Epithelial cell of alveolus of lung (primary cell): ENCODE measurements at places on chromosomes 6 and 20. TPM values are rescaled to one million over a fixed set of nuclear protein-coding genes. Genes with fewer than 3 reads are reported as not detected.

The C6orf89 gene
- total RNA-seq = 52.1 and 57.2 TPM in 2 replicates

The C6orf132 gene
- 1.5 and 3.9 TPM in 2 replicates for total RNA-seq

The DPPA5 gene
- not detected in 2 replicates for total RNA-seq

The GFRAL gene
- total RNA-seq = not detected in 2 replicates

The GGTLC1 gene
- not detected in 2 replicates for total RNA-seq

The BHLHE23 gene
- total RNA-seq = not detected in 2 replicates

The POM121L2 gene
- total RNA-seq = not detected in 2 replicates

The HTR1E gene
- total RNA-seq = not detected in 2 replicates

The CENPQ gene
- total RNA-seq = 6.3 and 9.2 TPM in 2 replicates

The ARMH2 gene
- not detected in 2 replicates for total RNA-seq

The KIF6 gene
- under 0.01 and 0.32 TPM in 2 replicates for total RNA-seq

The ZBTB46 gene
- 3.7 TPM in 2 replicates for total RNA-seq

The MCHR2 gene
- total RNA-seq = not detected in 2 replicates

The BCAS4 gene
- 1.4 and 24.6 TPM in 2 replicates for total RNA-seq

The RPS10 gene
- 3,746 and 5,516 TPM in 2 replicates for total RNA-seq

The BPI gene
- total RNA-seq = 0.13 and 3.2 TPM in 2 replicates

The EYS gene
- total RNA-seq = not detected in 2 replicates

The LAMA2 gene
- 28.3 and 54.9 TPM in 2 replicates for total RNA-seq

The OR2B6 gene
- total RNA-seq = not detected in 2 replicates

The EPHA7 gene
- 1.2 and 1.4 TPM in 2 replicates for total RNA-seq

The NRSN1 gene
- total RNA-seq = not detected in 2 replicates

The CD24 gene
- total RNA-seq = 6.5 and 32.8 TPM in 2 replicates

The MAS1 gene
- total RNA-seq = not detected in 2 replicates

The ULBP2 gene
- 0.24 and 4.4 TPM in 2 replicates for total RNA-seq

The FBXO30 gene
- 8.0 and 13.4 TPM in 2 replicates for total RNA-seq

The TRIM10 gene
- not detected in 2 replicates for total RNA-seq

The MEI4 gene
- not detected in 2 replicates for total RNA-seq

The SYTL3 gene
- total RNA-seq = 1.3 and 1.4 TPM in 2 replicates

The ATP5F1E gene
- 14.8 and 31.4 TPM in 2 replicates for total RNA-seq

The ALDH8A1 gene
- 0.26 and 0.32 TPM in 2 replicates for total RNA-seq

The TBX18 gene
- 2.7 and 7.0 TPM in 2 replicates for total RNA-seq

The SLC35F1 gene
- total RNA-seq = under 0.01 TPM in 1 of 2 replicates, not detected in the other

The CEBPB gene
- 101 and 226 TPM in 2 replicates for total RNA-seq

The ZNF391 gene
- 0.91 and 3.3 TPM in 2 replicates for total RNA-seq

The CST7 gene
- total RNA-seq = not detected in 2 replicates

The PRSS35 gene
- total RNA-seq = 1.6 and 3.7 TPM in 2 replicates

The ANGPT4 gene
- total RNA-seq = not detected in 2 replicates

The SLC4A11 gene
- 0.72 and 0.78 TPM in 2 replicates for total RNA-seq

The SFTA2 gene
- not detected in 2 replicates for total RNA-seq

The MUCL3 gene
- not detected in 2 replicates for total RNA-seq

The HINT3 gene
- total RNA-seq = 11.0 and 14.4 TPM in 2 replicates

The ELOVL2 gene
- total RNA-seq = 0.16 and 2.1 TPM in 2 replicates

The GLP1R gene
- total RNA-seq = not detected in 2 replicates

The HEY2 gene
- not detected in 2 replicates for total RNA-seq

The COX4I2 gene
- not detected in 2 replicates for total RNA-seq

The HLA-G gene
- 0.91 TPM in 1 of 2 replicates, not detected in the other for total RNA-seq

The HLA-DMA gene
- 1.0 and 9.3 TPM in 2 replicates for total RNA-seq

The BFSP1 gene
- 2.7 and 6.4 TPM in 2 replicates for total RNA-seq

The FOXQ1 gene
- 0.39 and 4.9 TPM in 2 replicates for total RNA-seq

The SYCP2L gene
- 0.13 TPM in 1 of 2 replicates, not detected in the other for total RNA-seq

The CPXM1 gene
- total RNA-seq = 3.0 and 11.1 TPM in 2 replicates

The FRK gene
- total RNA-seq = 0.32 and 0.52 TPM in 2 replicates

The TMEM244 gene
- total RNA-seq = not detected in 2 replicates

The MYH7B gene
- not detected in 2 replicates for total RNA-seq

The CST5 gene
- total RNA-seq = 0.13 TPM in 1 of 2 replicates, not detected in the other
